H4 (cell line): ENCODE measurements at places on chromosomes 3 and 15. TPM values are rescaled to one million over a fixed set of nuclear protein-coding genes. Genes with fewer than 3 reads are reported as not detected.

AMT gene
- total RNA-seq, result 1.2 TPM in 1 of 2 replicates, not detected in the other

FBXL2 gene
- total RNA-seq, result 3.0 and 3.8 TPM in 2 replicates

GHSR gene
- total RNA-seq, result not detected in 2 replicates

SH2D7 gene
- not detected in 2 replicates for total RNA-seq

SERINC4 gene
- total RNA-seq, result not detected in 2 replicates

CHRNA7 gene
- total RNA-seq, result 0.90 and 4.0 TPM in 2 replicates

CACNA1D gene
- 1.3 and 1.4 TPM in 2 replicates for total RNA-seq

CATSPER2 gene
- total RNA-seq, result not detected in 2 replicates

P2RY1 gene
- total RNA-seq, result 0.90 and 1.9 TPM in 2 replicates

C3orf70 gene
- 1.3 and 2.8 TPM in 2 replicates for total RNA-seq

WDR93 gene
- total RNA-seq, result 0.35 TPM in 1 of 2 replicates, not detected in the other

CGNL1 gene
- total RNA-seq, result 0.41 and 0.43 TPM in 2 replicates
